Prostate gland (tissue), 2 donors: ENCODE measurements at places on chromosomes 6 and 20. TPM values are rescaled to one million over a fixed set of nuclear protein-coding genes. Genes with fewer than 3 reads are reported as not detected.

DNA sequence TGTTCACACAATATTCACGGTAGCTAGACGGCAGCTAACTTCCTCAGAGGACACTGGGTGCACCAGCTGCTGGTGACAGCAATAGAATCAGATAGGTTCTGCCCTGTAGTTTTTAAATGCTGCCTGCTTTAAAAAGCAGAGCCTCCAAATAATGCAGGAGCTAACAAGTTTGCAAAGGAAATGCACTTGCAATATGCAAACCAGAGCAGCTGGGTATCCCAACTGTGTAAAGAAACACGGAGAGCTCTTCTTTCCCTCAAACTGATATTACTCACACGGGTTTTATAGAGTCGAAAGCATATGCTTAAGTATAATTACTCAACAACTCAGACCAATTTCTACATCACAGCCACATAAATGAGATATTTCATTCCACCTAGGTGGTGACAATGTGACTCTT lies 432.7 kb downstream of the TFAP2A start:
- H3K36me3 ChIP-seq, result no peaks in the 10 kb centered on the region
- DNase-seq, result no peak
- no peak overlapping the region for H3K27ac ChIP-seq

GSTA1 gene
- total RNA-seq, result 329 TPM

DNA sequence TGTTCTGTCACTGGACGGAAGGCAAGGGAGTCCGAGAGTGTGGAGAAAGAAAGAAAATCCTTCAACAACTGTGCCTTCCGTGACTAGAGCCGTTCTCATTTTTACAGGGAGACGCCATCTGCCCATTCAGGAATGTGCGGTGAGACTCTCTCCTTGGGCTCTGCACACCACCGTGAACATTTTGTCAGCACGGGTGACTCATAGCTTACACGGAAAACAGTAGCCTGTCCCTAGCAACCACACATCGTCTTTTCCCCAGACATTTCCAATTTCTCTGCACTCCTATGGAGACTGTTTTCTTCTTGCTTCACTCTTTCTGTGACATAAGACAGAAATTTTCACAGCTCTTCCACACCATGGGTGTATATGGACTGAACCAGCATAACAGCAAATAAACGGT lies 55.1 kb downstream of the TBXT start:
- no peak overlapping the region for H3K4me3 ChIP-seq
- no peaks in the 10 kb centered on the region for H3K36me3 ChIP-seq
- H3K4me1 ChIP-seq, result no peaks in the 10 kb centered on the region
- DNase-seq, result no peak
- no peak overlapping the region for H3K27ac ChIP-seq

DNA sequence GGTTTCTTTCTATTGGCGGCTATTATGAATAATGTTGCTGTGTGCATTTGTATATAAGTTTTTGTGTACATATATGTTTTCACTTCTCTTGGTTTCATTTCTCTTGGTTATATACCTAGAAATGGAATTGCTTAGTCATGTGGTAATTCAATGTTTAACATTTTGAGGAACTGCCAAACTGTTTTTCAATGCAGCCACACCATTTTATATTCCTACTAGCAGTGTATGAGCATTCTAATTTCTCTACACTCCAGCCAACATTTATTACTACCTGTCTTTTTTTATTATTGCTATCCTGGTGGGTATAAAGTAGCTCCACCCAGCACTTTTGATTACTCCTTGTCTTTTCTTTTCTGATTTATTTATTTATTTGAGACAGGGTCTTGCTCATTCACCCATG lies 54.8 kb downstream of the PHACTR2 start:
- H3K4me1 ChIP-seq, result no peaks in the 10 kb centered on the region
- no peak overlapping the region for H3K27ac ChIP-seq
- H3K4me3 ChIP-seq, result no peak overlapping the region
- no peaks in the 10 kb centered on the region for H3K36me3 ChIP-seq
- no peak for DNase-seq

BHLHE23 gene
- not detected for total RNA-seq

- H3K36me3 ChIP-seq, result no peaks in the 10 kb centered on the region
- no peak for DNase-seq
- no peak overlapping the region for H3K4me3 ChIP-seq
- no peak overlapping the region for H3K27ac ChIP-seq
- no peaks in the 10 kb centered on the region for H3K4me1 ChIP-seq
Observed at GRCh38 chr6:163730246-163731210, 316.0 kb downstream of the QKI start.

TNFRSF6B gene
- total RNA-seq, result 6.7 TPM

SYNE1 gene
- total RNA-seq, result 154 TPM

DLK2 gene
- total RNA-seq, result 13.5 TPM
